ENCODE measurements at places on chromosomes 7 and 10.
A peak's percentile ranks its signal among the peaks of the same experiment; 100 is the strongest.

- DNase-seq, result no peak
Measured at GRCh38 chr7:70456719-70457118, 675.2 kb upstream of the GALNT17 start.

- DNase-seq, result no peak
Measured at GRCh38 chr7:114825423-114825951, 96.4 kb upstream of the MDFIC start.

DNA sequence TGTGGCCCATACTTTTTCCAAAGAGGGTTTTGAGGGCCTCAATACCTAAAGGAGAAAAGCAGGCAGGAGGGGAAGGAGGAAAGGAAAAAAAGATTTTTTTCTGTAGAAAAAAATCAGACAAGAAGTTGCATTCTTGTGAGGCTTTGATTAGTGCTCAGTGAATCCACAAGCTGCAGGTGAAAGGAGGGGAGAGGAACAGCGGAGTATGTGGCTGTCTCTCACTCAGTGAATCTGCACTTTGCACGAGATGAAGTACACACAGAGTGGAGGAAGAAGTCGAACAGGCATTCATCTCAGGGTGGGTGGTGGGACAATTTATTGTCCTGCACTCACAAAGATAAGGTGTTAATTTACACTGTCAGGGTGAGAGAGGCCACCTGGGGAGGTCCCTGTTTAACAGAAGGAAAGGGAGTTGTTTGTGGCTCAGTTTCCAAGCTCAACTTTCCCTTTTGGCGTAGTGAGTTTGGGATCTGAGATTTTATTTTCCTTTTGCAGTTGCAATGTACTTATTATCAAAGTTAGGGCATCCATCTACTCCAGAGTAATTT, 49.0 kb upstream of the VIPR2 start:
- no peak for DNase-seq

GRCh38 chr7:118079369-118079768, 104.6 kb upstream of the LSM8 start:
- no peak for DNase-seq

- no peak for DNase-seq
Measured at GRCh38 chr7:149468208-149468607, 7.3 kb upstream of the ZNF777 start.

- peak; percentile 67 for DNase-seq
Measured at GRCh38 chr10:35564341-35564968, 40.7 kb upstream of the GJD4 start.

DNA sequence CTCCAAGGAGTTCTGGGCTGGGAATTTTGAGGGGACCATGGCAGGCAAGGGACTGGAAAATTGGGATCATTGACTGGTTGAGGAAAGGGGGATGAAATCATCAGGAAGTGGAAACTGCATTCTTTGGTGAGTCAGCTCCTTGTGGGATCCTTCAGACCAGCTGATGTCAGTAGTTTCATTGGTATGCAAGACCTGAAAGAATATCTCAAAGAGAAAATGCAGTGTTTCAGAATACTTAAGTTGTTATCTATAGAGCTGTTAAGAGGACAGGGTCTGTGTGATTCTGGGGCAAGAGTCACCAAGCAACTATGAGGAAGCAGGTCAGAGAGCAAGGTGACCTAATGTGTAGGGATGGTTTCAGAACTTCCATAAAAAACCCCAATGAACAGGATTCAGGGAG, 595.9 kb upstream of the AUTS2 start:
- no peak for DNase-seq

DNA sequence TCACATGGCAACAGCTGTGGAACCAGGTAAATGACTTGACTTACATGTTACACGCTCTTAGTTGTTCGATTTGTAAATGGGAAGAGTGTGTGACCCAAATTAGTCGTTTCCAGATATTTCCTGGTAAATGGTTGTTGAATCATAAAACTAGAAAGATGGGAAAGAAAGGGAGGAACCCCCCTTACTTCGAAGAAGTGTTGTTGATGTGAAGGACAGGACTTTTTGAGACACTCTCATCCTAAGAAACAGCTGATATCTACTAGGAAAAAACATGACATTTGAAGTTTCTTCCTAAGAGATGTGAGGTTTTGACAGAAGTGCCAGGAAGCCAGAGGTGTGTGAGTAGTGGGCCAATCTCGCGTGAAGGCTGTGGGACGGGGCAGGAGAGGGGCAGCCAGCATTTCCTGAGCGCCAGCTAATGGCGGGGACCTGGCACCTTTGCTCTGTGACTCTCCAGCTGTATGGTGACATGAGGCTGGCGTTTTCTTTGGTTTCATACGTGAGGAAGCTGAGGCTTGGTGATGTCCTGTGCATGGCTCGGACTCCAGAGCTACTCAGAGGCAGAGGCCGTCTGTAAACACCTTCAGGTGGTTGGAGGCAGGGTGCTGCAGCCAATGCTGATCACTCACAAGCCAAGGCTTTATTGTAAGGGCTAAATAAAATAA, 53.7 kb downstream of the IKZF1 start:
- no peak for DNase-seq

- DNase-seq, result no peak
Measured at GRCh38 chr7:139588632-139589031, 65.1 kb downstream of the CLEC2L start.

GRCh38 chr7:73716318-73716890, 3.1 kb downstream of the STX1A start:
- no peak for DNase-seq

- no peak for DNase-seq
Measured at GRCh38 chr10:132142396-132143161, 44.2 kb upstream of the DPYSL4 start.

- DNase-seq, result no peak
Measured at GRCh38 chr7:27709137-27710075, 30.6 kb upstream of the TAX1BP1 start.

- no peak for DNase-seq
Measured at GRCh38 chr10:52221923-52222322, 92.2 kb upstream of the DKK1 start.

DNA sequence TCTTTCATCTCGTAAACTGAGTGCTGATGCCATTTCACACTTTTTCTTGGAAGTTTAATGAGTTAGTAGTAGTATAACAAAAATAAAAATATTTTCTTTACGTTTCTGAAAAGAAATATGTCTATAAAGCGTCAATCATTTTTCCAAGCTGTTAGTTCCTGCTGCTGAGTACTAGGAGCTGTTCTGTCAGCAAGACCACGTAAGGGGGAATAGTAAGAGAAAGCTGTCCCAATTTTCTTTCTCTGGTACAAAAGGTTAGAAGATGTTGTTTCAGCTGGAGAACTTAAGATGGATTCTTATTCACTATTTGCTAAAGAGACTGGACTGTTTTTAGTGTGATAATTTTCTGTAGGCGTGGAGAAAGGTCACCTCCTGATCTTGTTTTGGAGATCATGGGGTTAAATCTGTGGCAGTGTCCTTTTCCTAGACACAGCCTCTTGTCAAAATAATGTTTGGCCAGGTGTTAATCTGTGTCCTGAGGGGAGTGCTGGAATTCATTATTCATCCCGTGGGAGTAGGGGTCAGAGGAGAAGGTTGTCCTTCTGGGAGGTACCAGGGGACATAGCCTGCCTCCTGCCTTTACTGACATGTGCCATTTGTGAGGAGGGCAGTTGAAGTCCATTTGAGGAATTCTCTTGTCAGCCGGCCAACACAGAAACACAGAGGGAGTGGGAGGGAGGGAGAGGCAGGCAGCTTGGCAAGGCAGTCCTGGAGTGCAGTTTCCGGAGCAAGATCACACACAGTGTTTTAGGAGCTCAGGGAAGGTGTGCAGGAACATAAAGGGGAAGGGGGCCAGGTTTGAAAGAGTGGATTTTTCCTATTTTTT, 368.7 kb downstream of the AUTS2 start:
- DNase-seq, result peak; percentile 31

DNA sequence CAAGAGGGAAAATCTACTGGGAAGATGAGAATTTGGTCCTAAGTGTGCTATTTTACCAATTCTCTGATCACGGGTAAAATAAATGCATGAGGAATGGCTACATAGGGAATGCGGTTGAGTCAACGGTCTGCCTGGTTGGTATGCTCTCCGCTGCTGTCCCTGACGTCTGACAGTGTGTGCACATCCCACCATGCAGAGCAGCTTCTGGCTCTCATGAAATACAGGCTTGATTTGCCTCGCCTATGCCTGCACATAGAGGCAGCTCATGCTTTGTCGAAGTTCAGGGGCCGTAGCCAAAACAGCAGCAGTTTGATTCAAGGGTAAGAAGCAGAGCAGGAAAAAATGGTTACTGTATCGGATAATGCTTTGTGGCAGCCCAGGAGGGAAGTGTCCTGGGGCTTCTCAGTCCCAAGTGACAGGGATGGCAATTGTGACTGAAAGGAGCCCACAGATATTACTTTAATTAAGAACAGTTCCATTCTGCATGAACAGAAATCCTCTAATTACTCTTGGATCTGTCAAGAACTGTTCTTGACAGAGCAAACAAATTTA, 268.4 kb upstream of the SLC26A5 start:
- no peak for DNase-seq

DNA sequence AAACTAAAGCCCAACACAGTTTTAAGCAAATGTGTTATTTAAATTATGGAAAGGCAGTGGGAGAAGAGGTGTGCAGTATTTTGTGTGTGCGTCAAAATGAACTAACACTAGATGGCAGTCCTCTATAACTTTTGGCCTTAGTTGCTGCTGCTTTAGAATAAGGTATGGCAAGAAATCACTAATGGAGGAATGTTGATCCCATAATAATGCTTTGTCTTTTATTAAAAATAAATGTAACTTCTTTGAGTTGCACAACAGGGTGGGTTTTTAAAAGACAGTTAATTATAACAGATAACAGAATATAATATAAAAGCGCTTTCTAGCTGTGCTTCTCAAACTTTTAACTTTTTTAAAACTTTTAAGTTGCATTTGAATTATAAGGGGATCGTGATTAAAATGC, 56.4 kb downstream of the BBS9 start:
- peak; percentile 58 for DNase-seq

DNA sequence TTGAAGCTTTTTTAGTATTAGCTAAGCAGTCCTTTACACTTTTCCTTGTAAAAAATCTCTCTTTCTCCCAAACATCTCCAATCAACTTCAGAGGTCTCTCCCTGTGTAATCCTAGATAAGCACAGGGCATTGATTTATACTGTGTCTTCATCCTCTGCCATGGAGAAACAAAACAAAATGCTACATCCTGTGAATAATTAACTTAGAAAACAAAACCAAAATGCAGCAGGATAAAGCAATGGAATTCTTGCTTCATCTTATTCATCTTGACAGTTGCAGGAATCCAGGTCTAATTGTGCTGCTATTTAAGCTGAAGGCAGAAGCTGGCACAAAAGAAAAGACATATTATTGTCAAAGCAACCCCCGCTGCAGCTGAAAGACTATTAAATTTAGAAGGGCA, 641.5 kb upstream of the SORCS1 start:
- no peak for DNase-seq

DNA sequence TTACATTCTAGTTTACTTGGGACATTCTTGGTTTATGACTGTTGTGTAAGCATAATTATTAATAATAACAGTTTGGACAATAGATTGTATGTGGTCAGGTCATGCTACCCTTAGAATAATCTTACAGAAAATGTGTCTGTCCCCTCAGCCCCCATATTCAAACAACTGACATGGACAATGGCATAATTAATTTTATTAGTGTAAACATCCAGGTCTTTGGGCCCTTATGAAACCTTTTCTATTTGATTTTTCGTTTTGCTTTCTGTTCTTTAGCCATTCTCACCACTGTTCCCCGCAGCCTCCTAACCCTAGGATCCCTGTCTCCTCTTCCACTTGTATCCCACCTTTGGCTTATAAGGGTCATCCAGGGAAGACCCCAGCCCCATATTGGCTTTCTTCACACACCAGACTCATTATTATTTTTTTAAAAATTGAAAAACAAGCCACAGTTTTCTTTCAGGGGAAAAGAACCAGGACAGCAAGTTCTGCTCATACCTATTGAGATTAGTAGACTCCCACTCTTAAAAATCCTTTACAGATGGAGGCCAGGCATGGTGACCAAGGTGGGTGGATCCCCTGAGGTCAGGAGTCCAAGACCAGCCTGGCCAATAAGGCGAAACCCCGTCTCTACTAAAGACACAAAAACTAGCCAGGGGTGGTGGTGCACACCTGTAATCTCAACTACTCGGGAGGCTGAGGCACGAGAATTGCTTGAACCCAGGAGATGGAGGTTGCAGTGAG, 11.5 kb downstream of the VIM start:
- no peak for DNase-seq

DNA sequence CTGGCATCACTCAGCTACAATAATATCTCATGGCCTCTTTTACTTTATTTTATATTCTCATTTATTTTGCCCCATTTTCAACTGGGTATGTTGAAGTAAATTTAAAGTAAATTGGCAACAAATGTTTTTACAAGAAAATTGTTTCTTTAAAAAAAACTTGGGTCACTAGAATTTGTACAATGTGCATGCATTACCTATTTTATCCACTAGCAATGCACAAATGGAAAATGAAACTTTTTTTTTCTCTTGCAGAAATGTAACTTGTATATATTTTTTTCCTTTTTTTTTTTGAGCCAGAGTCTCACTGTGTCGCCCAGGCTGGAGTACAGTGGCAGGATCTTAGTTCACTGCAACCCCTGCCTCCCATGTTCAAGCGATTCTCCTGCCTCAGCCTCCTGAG, 10.3 kb upstream of the H2AZ2 start:
- DNase-seq, result no peak

DNA sequence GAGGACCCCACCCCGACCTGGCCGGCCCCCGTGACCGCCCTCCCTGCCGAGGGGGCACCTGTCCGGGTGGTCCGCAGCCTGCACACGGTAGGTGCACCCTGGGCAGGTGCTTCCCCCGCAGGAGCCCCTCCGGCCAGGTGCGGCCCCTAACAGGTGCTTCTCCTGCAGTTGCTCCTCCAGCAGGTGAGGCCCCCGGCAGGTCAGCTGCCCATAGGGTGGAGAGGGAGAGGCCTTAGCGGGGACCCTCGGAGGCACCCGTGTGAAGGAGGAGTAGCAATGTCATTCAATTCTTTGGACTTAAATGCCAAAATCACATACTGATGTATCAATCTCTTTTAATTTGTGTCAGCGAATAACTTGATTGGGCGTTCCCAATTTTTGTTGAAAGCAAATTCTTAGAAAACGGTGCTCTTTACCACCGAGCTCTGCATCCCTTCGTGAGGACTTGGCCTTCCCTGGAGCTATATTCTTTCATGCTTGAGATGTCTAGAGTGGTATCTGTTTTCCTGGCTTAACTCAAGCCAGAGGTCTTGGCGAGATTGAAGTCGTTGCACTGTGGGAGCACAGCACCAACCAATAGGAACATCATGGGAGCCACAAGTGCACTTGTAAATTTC, 738 bp upstream of the NCAPG2 start:
- no peak for DNase-seq

GRCh38 chr7:41974870-41975557, 262.0 kb downstream of the GLI3 start:
- DNase-seq, result no peak

- no peak for DNase-seq
Measured at GRCh38 chr10:125006921-125007426, 65.1 kb downstream of the ZRANB1 start.

GRCh38 chr10:85544956-85545355, 821.6 kb downstream of the GRID1 start:
- DNase-seq, result no peak

DNA sequence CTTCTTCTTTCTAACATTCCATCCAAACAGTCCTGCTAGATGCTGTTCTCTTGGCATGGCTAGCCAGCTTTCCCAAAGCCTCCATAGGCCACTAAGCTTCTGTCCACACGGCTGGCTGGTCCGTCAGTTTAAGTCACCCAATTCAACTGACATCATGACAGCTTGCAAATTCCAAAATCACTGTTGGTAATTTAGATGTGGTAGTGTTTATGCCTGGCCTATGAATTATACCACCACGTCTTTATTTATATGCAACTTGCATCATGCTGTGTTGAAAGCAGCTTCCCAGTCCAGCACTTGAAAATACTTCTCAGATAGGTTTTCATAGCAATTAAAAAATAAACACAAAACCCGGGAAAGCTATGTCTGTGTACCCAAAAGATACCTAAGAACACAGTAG, 2.2 kb upstream of the VIM start:
- DNase-seq, result no peak

Data from Ammon's horn (tissue), 1 donor.